SJSA1 (cell line): ENCODE measurements at places on chromosomes 5 and 9. TPM values are rescaled to one million over a fixed set of nuclear protein-coding genes. Genes with fewer than 3 reads are reported as not detected.

- DNase-seq = no peak
Observed at GRCh38 chr9:87547671-87548081, 50.0 kb downstream of the DAPK1 start.

PRRX2 gene
- total RNA-seq = 9.8 and 14.0 TPM in 2 replicates

NMUR2 gene
- not detected in 2 replicates for total RNA-seq

OR13C2 gene
- total RNA-seq = not detected in 2 replicates
